ENCODE measurements at places on chromosomes 7 and 10.
A peak's percentile ranks its signal among the peaks of the same experiment; 100 is the strongest.

GRCh38 chr7:143485500-143485899, 7.8 kb downstream of the TAS2R41 start:
- DNase-seq = no peak

GRCh38 chr10:67925449-67926005, 41.1 kb downstream of the SIRT1 start:
- DNase-seq = no peak

- DNase-seq = no peak
These were observed 321.0 kb downstream of the TCERG1L start for GRCh38 chr10:130990486-130990885.

DNA sequence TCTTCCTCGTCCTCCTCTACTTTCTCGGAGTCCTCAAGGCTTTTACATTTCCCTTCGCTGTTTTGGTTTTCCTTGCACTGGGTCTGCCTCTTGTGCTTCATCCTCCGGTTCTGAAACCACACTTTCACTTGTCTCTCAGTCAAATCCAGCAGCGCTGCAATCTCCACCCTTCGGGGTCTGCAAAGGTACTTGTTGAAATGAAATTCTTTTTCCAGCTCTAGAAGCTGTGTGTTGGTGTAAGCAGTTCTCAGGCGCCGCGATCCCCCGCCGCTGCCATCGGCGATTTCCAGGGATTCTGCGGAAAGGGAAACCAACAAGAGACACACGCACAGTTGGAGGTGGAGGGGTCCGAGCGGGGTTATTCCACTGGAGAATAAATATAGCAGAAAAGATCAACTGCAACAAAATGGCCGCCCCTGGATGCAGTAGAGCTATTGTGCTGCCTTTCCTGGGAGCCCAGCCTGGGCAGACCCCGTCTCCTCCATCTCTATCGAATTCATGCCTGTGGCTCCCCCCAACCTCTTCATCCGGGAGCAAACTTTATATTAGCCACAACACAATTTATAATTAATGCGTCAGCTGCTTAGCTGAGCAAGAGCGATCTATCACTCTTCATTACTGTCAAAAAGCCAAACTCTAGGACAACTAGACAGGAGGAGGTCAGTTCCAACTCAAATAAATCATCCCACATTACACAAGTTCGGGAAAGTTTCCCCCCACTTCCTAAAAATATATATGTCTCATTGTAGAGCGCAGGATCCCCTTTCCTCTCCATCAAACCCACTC, 1.1 kb downstream of the HOXA2 start:
- DNase-seq = no peak

- DNase-seq = no peak
These were observed 45.1 kb downstream of the SLC25A40 start for GRCh38 chr7:87831097-87831496.

- DNase-seq = no peak
These were observed 96.1 kb downstream of the RNF133 start for GRCh38 chr7:122602800-122603199.

DNA sequence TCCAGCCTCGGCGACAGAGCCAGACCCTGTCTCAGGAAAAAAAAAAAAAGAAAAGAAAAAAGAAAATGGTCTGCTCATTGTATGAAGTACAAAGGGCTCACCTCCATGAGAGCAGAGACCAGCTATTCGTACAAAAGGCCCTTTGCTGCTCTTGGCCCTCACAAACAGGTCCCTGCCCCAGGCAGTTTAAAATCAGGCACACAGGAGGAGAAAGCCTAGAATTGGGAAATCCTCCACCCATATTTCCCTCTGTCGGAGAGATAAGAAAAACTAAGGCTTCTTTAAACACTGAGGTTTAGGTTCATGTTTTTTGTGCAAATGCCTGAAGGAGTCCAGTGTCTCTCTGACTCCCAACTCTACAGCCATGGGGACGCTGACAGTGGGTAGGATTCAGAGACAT, 15.1 kb downstream of the GNA12 start:
- DNase-seq = no peak

DNA sequence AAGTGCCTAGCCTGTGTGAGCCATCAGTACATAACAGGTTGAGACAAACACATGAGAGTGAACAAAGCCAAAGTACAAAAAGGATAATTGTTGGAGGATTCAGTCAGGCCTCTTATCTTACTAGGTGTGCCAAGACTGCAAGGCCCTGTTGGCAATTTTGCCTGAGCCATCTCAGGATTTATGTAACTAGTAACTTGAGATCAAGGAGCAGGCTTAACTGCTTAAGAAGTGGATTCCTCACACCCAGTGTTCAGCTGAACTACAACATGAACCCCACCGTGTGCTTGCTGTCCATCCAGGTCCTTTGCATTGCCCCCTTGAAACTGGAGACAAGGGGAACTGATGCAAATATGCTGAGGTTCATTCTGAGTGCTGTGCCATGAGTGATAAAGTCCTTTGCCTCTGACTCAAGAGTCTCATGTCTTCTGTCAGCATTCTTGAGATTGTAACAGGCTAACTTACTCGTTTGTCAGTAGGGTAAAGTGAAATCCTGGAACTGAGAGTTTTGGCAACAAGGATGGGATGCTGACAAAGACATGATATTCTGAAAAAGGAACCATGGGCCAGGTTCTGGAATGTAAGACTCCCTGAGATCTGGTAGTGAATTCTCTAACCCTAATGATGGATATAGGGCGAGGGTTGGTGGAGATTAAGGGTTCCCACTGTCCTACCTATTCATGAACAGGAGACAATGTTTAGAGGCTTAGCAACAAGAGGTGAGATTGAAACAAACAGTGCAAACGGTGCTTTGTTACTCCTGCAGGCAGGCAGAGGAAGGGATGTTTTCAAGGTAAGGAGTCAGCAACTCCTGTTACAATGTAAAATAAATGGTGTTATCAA, 44.1 kb upstream of the GATAD1 start:
- DNase-seq = no peak

- no peak for DNase-seq
These were observed 8.7 kb upstream of the LRRTM3 start for GRCh38 chr10:66917104-66917503.

DNA sequence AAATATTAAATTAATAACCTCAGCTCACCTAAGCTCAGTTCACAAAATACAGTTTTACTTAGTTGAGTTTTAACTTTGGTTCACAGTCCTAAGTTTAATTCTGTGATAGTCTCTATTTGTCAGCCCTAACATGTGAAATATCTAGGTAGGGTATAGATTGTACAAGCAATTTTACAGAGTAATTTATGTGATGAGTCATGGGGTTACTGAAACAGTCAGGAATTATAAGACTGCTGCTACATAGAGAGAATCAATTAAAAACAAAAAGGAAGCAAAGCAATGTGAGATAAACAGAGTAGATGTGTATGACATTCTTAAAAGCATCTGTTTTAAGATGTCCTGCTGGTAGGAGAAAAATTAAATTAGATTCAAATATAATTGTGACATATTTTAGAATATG, 1018.2 kb upstream of the KCND2 start:
- no peak for DNase-seq

- no peak for DNase-seq
These were observed 72.9 kb downstream of the PLXNA4 start for GRCh38 chr7:132503415-132503814.

GRCh38 chr10:111435871-111436270, 359.0 kb downstream of the ADRA2A start:
- no peak for DNase-seq

DNA sequence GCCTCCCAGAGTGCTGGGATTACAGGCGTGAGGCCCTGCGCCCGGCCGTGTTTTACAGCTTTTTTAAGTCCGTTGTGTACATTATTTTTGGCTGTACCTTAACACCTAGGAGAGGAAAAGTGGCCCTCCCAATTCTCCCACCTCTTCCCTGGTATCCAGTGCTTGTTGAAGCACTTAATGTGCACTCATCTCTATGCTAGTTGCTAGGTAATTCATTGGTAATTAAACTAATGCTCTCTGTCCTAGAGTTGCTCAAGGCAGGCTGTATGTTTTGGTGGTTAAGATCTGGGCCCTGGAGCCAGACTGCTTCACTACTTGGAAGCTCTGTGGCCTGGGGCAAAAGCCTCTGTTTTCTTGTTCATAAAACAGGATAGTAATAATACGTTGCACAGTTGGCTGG, 19.6 kb downstream of the AVPI1 start:
- no peak for DNase-seq

DNA sequence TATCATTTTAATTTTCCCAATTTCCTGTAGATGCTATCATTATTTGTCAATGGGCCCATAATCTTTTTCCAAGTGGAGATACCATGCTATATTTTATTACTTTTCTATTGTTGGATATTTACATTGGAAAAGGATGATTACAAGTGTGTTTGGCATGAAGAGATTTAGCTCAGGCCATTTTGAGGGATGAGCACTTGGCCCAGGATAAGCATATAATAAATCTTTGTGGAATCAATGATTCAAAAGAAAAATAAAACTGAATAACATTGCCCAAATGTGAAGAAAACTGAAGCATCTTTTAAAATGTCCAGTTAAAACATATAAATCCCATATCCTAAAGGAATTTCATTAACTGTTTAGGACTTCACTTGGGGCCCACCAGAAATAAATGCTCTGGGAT, 260.9 kb upstream of the BMPER start:
- no peak for DNase-seq

GRCh38 chr7:30656006-30656957, 26.0 kb downstream of the CRHR2 start:
- no peak for DNase-seq

DNA sequence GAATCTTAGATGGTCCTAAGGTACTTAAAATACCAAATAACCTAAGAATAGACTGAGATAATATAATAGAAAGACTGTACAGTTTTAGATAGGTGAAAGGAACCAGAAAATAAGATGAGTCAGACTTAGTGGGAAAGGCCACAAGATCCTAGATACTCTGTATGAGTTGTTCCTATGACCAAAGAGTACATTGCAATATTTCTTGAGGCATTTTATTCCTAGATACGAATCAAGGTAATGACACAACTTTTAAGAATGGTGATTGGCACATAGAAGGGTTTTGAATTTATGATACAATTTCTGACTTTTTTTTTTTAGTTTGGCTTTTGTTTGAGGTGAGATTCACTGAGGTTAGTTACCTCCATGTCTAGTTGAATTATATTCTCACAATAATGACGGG, 30.2 kb downstream of the MGAM start:
- DNase-seq = no peak

- no peak for DNase-seq
These were observed 162.3 kb downstream of the SEM1 start for GRCh38 chr7:96547371-96547811.

GRCh38 chr7:25710959-25711358, 441.0 kb upstream of the NFE2L3 start:
- DNase-seq = no peak

DNA sequence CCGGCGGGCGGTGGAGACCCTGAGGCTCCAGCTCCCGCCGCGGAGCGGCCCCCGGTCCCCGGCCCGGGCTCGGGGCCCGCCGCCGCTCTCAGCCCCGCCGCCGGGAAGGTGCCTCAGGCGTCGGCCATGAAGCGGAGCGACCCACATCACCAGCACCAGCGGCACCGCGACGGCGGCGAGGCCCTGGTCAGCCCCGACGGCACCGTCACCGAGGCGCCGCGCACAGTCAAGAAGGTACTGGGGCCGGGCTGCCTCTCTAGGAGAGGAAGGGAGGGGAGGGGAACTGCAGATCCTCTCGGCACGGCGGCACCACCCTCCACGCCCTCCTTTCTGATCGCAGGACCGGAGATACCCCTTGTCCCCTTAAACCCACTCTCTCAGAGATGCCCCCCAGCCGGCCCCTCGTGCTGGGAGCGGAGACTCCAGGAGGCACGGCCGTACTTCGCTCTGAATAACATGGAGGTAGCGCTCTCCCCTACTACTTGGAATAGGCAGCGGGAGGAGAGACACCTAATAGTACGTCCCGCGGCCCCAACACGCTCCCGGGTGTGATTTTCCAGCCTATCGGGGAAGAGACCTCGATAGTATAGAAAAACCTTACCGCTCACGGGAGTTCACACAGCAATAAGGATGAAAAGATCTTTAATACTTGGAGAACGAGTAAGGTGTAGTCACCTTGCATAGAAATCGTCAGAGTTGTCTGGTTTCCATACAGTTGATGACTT, 538 bp downstream of the AHCYL2 start:
- peak; percentile 29 for DNase-seq

GRCh38 chr7:123752534-123752933, 3.7 kb upstream of the WASL start:
- DNase-seq = no peak

GRCh38 chr10:75101416-75102251, 9.8 kb upstream of the SAMD8 start:
- DNase-seq = no peak

DNA sequence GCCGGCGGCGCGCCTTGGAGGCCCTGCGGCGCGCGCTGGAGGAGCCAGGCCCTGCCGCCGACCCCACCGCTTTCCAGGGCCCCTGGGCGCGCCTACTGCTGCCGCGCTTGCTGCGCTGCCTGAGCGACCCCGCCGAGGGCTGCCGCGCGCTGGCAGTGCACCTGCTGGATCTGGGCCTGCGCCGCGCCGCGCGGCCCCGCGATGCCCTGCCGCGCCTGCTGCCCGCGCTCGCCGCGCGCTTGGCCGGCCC, 280 bp downstream of the DNAAF5 start:
- no peak for DNase-seq

GRCh38 chr10:123227706-123228105, 73.5 kb downstream of the BUB3 start:
- DNase-seq = no peak
